ENCODE measurements at places on chromosomes 4 and X. TPM values are rescaled to one million over a fixed set of nuclear protein-coding genes. Genes with fewer than 3 reads are reported as not detected.

- H3K4me3 ChIP-seq: no peak overlapping the region
- no peaks in the 10 kb centered on the region for H3K27me3 ChIP-seq
- no peak for DNase-seq
- H3K27ac ChIP-seq: no peak overlapping the region
Measured at GRCh38 chrX:7316280-7316679, 168.3 kb upstream of the PUDP start.

- H3K4me3 ChIP-seq: no peak overlapping the region
- no peaks in the 10 kb centered on the region for H3K36me3 ChIP-seq
- DNase-seq: no peak
Measured at GRCh38 chrX:14359316-14359715, 170.0 kb upstream of the GLRA2 start.

The HTRA3 gene
- total RNA-seq: 52.6 TPM

GRCh38 chrX:155215443-155216178, 649 bp upstream of the VBP1 start:
- peaks cover 11% of the 10 kb centered on the region for H3K4me1 ChIP-seq
- peak overlapping the region; percentile 91 for H3K4me3 ChIP-seq
- DNase-seq: no peak
- H3K27ac ChIP-seq: peak overlapping the region; percentile 94

- H3K27me3 ChIP-seq: no peaks in the 10 kb centered on the region
- H3K36me3 ChIP-seq: no peaks in the 10 kb centered on the region
Measured at GRCh38 chr4:2212831-2213230, 29.1 kb downstream of the HAUS3 start.

The PAGE2 gene
- total RNA-seq: not detected

DNA sequence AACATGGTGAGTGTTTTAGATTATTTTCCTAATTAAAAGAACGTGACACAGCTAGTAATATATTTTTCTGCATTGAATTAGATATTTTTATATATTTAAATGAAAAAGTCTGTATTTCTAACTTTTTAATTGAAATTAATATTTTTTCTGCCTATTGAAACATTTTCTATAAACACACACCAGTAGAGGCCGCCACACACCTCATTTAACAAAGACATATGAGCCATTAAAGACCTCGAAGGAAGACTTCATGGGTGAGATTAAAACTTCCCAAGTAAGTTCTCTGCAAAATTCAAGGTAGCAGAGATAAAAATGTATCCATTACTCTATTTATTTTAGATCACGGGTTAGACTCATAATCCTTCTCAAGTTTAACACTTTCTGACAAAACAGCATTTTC, 8.3 kb downstream of the SLITRK2 start:
- DNase-seq: no peak
- no peaks in the 10 kb centered on the region for H3K27me3 ChIP-seq
- H3K36me3 ChIP-seq: no peaks in the 10 kb centered on the region
- no peak overlapping the region for H3K27ac ChIP-seq
- no peaks in the 10 kb centered on the region for H3K4me1 ChIP-seq

The DOK7 gene
- 36.7 TPM for total RNA-seq

DNA sequence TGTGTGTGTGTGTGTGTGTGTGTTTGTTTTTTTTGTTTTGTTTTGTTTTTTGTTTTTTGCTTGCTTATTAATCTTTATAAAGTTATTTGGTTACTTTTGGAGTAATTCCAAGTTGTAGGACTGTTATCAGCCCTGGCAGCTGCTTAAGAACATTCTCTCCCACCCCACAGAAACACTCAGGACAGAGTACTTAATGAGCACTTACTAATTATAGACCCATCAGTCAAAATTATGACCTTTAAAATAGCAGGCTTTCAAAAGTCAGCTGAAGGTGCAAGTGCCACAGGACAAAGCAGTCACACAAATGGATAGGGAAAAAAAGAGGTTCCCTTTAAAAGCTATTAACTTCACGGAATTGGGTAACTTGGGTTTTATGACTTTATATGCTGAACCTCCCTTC, 69.0 kb downstream of the BEND2 start:
- H3K27ac ChIP-seq: no peak overlapping the region
- H3K4me3 ChIP-seq: no peak overlapping the region
- H3K27me3 ChIP-seq: no peaks in the 10 kb centered on the region
- H3K36me3 ChIP-seq: no peaks in the 10 kb centered on the region
- no peak for DNase-seq
- H3K4me1 ChIP-seq: no peaks in the 10 kb centered on the region

- H3K27me3 ChIP-seq: no peaks in the 10 kb centered on the region
- DNase-seq: no peak
- H3K4me3 ChIP-seq: no peak overlapping the region
- H3K27ac ChIP-seq: no peak overlapping the region
- H3K4me1 ChIP-seq: no peaks in the 10 kb centered on the region
- H3K36me3 ChIP-seq: no peaks in the 10 kb centered on the region
Measured at GRCh38 chrX:132266583-132267355, 47.5 kb upstream of the RAP2C start.

DNA sequence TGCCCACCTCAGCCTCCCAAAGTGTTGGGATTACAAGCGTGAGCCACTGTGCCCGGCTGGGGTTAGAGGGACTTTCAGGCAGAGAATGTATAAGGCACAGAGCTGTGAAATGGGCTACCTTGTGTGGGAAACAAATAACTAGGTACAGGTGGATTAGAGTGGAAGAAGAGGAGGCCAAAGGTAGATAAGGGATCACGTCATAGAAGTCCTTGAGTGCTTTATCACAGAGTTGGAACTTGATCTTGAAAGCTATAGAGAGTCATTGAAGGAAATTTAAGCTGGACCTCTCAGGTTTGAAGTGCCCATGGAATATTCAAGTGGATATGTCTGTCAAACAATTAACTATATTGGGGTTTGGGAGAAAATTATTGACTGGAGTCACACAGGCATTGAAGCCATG, 8.4 kb downstream of the N4BP2 start:
- no peaks in the 10 kb centered on the region for H3K4me1 ChIP-seq
- no peaks in the 10 kb centered on the region for H3K27me3 ChIP-seq
- no peaks in the 10 kb centered on the region for H3K36me3 ChIP-seq
- H3K27ac ChIP-seq: no peak overlapping the region
- no peak overlapping the region for H3K4me3 ChIP-seq

- peak overlapping the region; percentile 68 for H3K27ac ChIP-seq
- H3K4me1 ChIP-seq: peaks cover 6% of the 10 kb centered on the region
- no peaks in the 10 kb centered on the region for H3K36me3 ChIP-seq
- peak overlapping the region; percentile 76 for H3K4me3 ChIP-seq
Measured at GRCh38 chr4:110196871-110197528, 1.4 kb downstream of the ELOVL6 start.

DNA sequence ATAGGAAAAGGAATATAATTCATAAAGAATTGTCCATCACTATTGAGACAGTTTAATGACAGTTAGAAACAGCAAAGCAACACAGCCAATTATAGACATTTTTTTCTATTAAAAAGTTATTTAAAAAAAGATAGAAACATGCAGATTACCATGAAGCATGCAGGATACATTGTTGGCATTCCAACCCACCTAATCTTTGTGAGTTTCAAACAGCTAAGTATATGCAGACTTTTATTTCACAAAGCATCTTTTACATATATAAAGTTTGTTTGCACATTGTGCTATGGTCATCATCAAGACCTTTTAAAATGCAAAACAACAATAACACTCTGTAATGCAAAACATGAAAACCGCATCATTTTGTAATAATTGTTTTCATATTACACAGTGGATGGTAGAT, 125.9 kb upstream of the ETNPPL start:
- no peaks in the 10 kb centered on the region for H3K27me3 ChIP-seq
- DNase-seq: no peak
- H3K27ac ChIP-seq: no peak overlapping the region
- no peaks in the 10 kb centered on the region for H3K36me3 ChIP-seq

DNA sequence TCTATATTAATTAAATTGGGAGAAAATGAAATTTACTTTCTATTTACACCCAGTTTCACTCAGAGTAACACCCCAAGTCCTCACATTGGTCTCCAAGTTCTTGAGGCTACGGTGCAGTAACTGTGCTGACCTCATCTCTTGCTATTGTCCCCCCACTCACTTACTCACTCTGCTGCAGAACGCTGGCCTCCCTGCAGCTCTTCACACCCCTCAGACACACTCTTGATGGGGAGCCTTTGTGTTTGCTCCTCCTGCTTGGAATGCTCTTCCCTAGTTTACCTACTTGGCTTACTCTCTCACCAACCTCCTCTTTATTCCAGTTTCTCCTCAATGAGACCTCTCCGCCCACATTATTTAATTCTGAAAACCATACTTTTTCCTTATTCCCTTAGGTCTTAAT, 22.2 kb upstream of the SPARCL1 start:
- no peak overlapping the region for H3K4me3 ChIP-seq
- H3K4me1 ChIP-seq: peaks cover 34% of the 10 kb centered on the region
- H3K36me3 ChIP-seq: no peaks in the 10 kb centered on the region
- DNase-seq: no peak
- H3K27me3 ChIP-seq: no peaks in the 10 kb centered on the region

The HSD17B13 gene
- 0.54 TPM for total RNA-seq

The PDZD4 gene
- 4.4 TPM for total RNA-seq

The GPR50 gene
- not detected for total RNA-seq

The SLC25A53 gene
- total RNA-seq: 11.4 TPM

The LRAT gene
- not detected for total RNA-seq

The MAMLD1 gene
- total RNA-seq: 8.3 TPM

DNA sequence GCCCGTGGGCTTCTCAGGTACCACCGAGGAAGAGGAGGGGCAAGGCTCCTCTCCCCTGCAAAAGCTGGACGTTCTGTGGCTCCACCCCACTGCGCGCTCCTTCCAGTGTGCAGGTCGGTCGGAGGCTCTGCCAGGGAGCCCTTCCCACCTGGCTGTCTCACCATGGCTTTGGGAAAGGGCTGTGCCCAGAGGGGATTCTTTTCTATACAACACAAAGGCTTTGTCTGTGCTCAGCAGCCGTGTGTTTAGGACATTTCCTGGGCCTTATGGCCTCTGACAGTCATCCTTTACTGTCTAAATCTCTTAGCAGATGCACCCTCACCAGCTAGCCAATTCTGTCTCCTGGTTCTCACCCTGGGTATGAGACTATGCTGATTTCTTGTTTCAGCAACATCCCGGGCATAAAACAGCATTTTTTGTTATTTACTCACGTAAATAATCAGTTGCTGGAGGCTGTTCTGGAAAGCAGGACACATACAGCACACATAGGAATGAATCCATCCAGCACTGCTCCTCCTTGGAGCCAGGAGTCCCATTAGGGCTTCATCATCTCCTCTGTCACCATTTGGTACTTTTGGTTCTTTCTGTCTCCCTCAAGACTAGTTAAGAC, 20.4 kb upstream of the ATXN3L start:
- H3K27ac ChIP-seq: no peak overlapping the region
- H3K36me3 ChIP-seq: no peaks in the 10 kb centered on the region
- H3K4me1 ChIP-seq: no peaks in the 10 kb centered on the region

The SPANXD gene
- not detected for total RNA-seq

GRCh38 chrX:2679534-2680485, 11.3 kb upstream of the CD99 start:
- no peak overlapping the region for H3K4me3 ChIP-seq
- H3K27me3 ChIP-seq: no peaks in the 10 kb centered on the region
- no peak overlapping the region for H3K27ac ChIP-seq
- no peak for DNase-seq

The PDCL2 gene
- total RNA-seq: not detected

GRCh38 chrX:95441836-95442235, 1242.8 kb upstream of the DIAPH2 start:
- no peaks in the 10 kb centered on the region for H3K27me3 ChIP-seq
- H3K27ac ChIP-seq: no peak overlapping the region
- no peaks in the 10 kb centered on the region for H3K36me3 ChIP-seq
- no peak overlapping the region for H3K4me3 ChIP-seq

The SOX3 gene
- total RNA-seq: not detected

DNA sequence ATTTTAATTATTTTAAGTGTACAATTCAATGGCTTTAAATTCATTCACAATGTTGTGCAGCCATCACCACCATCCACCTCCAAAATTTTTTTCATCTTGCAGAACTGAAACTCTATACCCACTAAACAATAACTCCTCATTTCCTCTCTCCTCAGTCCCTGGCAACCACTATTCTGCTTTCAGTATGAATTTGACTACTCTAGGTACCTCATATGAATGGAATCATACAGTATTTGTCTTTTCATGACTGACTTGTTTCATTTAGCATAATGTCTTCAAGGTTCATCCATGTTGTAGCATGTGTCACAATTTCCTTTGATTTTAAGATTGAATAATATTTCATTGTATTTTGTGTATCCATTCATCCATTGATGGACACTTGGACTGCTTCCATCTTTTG, 46.9 kb downstream of the KIF4A start:
- H3K36me3 ChIP-seq: no peaks in the 10 kb centered on the region
- no peak overlapping the region for H3K27ac ChIP-seq
- no peak overlapping the region for H3K4me3 ChIP-seq
- H3K4me1 ChIP-seq: no peaks in the 10 kb centered on the region

The SPINK2 gene
- total RNA-seq: not detected

DNA sequence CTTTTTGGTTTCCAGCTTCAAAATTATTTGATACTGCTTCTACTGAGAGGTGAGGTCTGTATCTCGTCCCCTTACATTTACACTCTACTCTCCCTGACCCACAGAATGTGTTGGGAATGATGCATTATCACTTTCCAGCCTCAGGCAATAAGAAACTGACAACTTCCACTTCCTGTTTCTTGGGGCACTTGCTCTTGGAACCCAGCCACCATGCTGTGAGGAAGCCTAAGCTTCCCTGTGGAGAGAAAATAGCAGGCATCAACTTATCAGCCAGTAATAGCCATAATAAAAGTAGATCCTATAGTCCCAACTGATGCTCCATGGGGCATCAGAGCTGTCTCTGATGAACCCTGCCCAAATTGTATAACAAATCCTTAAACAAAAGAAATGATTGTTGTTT, 32.6 kb downstream of the RELL1 start:
- no peak for DNase-seq
- no peak overlapping the region for H3K27ac ChIP-seq
- no peaks in the 10 kb centered on the region for H3K36me3 ChIP-seq

DNA sequence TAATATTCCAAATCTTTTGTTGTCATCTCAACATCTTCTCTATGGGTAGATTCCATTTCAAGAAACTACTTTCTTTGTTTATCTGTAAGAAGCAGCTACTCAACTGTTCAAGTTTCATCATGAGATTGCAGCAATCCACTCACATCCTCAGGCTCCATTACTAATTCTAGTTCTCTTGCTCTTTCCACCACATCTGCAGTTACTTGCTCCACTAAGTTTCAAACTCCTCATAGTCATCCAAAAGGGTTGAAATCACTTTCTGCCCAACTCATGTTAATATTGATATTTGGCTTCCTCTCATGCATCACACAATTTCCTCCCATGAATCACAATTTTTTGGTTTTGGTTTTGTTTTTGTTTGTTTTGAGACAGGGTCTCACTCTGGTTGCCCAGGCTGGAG, 35.7 kb downstream of the ADH5 start:
- no peaks in the 10 kb centered on the region for H3K27me3 ChIP-seq
- no peaks in the 10 kb centered on the region for H3K4me1 ChIP-seq
- H3K4me3 ChIP-seq: no peak overlapping the region
- no peak for DNase-seq
- no peak overlapping the region for H3K27ac ChIP-seq

The PDLIM5 gene
- 328 TPM for total RNA-seq

DNA sequence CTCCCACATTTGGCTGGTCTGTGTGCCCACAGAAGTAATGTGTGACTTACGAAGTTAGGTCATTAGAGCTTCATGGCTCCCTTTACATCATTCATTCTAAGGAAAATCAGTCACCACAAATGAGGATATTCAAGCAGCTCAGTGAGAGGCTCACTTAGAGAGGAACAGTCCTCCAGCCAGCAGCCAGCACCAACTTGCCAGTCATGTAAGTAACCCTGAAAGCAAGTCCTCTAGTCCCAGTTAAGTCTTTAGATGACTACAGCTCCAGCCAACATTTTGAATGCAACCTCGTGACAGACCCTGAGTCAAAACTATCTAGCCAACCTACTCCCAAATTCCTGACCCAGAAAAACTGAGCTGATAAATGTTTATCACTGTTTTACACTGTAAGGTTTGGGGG, 71.3 kb downstream of the LRBA start:
- no peak overlapping the region for H3K4me3 ChIP-seq
- H3K27ac ChIP-seq: no peak overlapping the region

The TLR10 gene
- 0.81 TPM for total RNA-seq
